Vagina (tissue), 2 donors: ENCODE measurements at places on chromosomes 12 and 14.

DNA sequence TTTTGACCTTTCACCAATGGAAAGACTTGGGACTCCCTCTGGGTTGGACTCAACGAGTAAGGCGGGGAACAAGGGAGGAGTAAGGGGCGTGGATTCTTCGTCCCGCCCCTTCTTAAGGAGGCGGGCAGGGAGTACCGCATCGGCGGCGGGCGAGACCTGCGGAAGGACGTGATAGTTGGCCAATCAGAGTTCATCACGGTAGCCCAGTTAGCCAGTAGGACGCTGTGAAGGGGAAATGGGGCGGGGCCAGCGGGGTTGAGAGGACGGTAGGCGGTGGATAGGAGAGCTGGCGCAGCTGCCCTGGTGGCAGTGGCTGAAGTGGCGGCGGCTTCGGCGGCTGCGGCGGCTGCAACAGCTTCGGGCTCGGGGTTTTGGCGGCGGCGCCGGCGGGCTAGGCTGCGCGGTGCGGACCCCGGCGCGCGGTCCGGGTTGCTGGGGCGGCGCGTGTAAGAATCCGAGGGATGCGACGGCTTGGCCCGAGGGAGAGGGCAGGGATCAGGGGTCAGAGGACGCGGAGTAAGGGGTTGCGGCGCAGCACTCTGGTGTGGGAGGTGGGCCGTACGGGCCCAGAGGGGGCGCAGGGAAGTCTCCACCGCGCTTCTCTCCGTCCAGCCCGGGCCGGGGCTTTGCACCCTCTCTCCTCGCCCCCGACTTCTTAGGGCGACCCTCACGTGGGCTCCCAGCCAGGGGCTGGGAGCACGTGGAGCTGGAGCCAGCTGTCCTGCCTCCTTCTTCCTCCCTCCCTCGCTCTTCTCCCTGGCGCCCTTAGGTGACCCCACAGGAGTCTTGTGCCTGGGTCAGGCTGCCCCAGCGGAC lies at the start of gene TPCN1:
TSS of gene TPCN1 (plus strand) at position 284 of the 816 bp plus-strand sequence. CDS start 5,389 bp downstream, outside the sequence.
- DNase-seq: peak; percentile 100

DNA sequence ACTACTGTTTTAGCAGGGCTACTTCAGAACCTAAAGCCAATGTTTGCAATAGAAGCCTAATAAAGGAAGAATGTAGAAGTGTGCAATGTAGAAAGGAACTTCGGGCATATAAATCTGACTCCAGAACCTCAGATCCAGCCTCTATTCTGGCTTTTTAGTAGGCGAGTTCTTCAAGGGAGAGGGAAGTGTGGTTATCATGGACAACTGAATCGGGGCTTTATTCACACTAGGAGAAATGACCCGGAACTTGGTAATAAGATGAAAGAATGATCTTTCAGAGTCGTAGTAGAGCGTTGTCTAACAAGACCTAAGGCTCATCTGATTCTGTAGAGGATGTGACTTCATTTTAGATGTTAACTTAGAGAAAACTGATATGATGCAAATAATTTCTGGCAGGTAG lies 72.9 kb downstream of the CRADD start:
- no peak for DNase-seq

- DNase-seq: no peak
Measured at GRCh38 chr12:53004582-53004981, 1.7 kb upstream of the EIF4B start.

GRCh38 chr12:115763376-115763775 lies 514.1 kb downstream of the MED13L start:
- DNase-seq: no peak

GRCh38 chr12:24929953-24930352 lies 18.9 kb downstream of the BCAT1 start:
- DNase-seq: no peak

DNA sequence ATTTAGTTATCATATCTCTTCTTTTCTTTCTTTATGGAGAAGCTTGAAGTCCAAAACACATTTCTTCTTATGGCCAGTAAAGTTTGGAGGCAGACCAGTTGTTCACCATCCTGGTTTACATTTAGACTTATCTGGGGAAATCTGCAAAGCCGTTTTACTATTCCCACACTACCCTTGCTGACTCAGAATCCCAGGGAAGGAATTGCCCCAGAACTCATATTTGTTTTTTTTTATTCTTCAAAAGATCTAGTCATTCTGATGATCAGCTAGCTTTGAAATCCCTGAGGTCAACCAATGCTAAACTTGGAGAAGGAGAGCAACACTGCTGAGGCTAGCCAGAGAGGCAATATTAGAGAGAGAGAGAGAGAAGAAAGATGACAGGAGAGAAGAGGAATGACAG lies 12.3 kb upstream of the LMO3 start:
- DNase-seq: no peak
